ENCODE measurements at places on chromosomes 6 and 20.
A peak's percentile ranks its signal among the peaks of the same experiment; 100 is the strongest.

DNA sequence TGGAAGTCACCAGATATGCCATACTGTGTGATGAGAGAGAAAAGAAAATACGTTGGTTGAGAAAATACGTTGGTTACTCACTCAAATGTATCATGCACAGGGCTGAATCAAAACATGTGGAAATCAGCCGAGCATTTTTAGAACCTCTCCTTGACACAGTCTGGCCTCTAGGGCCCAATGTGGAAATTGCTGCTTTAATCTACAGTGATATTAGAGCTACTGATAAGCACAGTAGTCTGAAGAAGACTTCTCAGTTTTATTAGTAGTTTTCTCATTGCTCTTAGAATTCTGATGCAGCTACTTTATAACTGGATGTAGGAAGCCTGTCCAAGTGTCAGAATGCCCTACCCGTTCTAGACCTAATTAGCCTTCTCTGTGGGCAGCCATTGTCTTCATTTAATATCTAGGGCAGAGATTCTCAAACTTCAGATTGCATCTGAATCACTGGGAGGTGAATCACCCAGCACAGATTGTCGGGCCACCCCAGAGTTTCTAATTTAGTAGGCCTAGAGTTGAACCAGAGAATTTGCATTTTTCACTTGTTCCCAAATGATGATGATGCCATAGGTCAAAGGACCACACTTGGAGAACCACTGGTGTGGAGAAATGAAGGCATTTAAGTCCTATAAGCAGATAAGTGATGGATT is 229.1 kb downstream of the PLCB1 start:
- H3K27me3 ChIP-seq, result no peaks in the 10 kb centered on the region
- no peak for DNase-seq
- H3K27ac ChIP-seq, result no peak overlapping the region

DNA sequence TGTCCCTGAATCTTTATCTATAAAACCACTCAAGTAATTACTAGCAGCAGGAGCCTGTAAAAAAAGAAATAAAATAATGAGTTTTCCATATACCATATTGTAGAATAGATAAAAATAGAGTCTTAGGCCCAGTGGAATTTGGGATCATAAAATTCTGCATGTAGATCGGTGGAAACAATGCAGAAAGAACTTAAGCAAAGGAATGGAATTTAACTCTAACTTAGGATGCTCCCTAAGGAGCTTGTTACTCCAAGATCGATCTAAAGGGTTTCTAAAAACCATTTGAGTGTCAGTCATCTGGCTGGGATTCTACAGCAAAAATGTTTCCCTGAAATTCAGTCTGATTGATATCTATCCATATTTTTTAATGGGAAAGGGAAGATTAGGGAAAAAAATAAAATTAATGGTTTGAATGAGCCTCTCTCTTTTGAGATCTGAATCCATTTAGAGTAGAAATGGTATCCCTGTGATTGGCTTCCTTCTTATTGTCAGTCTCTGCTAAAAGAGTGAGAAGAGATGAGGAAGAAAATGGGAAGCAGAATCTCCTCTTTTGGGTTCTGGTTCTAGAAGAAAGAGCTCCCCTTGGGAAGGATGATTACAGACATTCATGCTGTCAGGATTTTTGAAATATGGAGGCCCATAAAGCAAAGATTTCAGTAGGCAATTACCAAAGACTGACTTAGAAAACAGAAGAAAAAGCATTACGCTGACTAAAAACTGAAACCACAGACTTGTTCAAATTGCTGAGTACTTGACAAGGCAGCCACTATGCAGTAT is 564.3 kb upstream of the MARCKS start:
- no peaks in the 10 kb centered on the region for H3K36me3 ChIP-seq
- no peak overlapping the region for H3K4me3 ChIP-seq
- H3K27me3 ChIP-seq, result no peaks in the 10 kb centered on the region
- H3K27ac ChIP-seq, result no peak overlapping the region
- DNase-seq, result no peak

DNA sequence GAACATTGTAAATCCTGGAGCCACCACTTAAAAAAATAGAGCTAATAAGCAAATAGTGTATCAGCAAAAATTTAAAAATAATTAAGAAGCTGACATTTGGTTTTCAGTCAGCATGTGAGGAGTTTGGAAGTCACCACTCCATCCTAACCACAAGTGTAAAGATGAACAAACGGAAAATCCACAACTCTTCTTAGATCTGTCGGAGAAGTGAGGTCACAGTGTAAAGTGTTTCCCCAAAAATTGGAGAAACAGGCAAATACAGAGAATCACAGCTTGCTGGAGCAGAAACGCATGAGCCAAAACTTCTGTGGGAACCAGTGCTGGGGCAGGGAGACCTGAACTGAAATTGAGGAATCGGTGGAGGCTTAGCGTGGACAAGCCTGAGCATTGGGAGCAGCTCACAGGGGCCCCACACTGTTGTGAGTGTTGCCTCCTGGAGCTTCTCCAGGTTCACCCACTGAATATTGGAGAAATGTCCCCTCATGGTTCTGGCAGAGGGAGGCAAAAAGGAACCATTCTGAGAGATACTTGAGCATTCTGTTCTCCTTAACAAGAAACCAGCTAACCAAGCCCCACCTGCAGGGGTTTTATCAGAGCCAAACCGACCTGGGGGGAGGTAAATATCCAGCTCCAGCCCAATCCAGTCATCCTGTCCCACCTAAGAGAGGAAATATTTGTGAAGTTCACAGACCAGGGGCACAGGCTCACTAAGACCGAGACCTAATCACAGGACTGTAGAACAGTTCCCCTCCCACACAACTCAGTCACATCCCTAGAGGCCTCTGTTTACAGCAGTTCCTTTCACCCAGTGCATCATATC is 192.0 kb downstream of the ERMARD start:
- no peak for DNase-seq
- no peaks in the 10 kb centered on the region for H3K36me3 ChIP-seq
- no peaks in the 10 kb centered on the region for H3K4me1 ChIP-seq
- no peak overlapping the region for H3K4me3 ChIP-seq
- H3K27me3 ChIP-seq, result no peaks in the 10 kb centered on the region

- no peaks in the 10 kb centered on the region for H3K27me3 ChIP-seq
- H3K4me1 ChIP-seq, result peaks cover 13% of the 10 kb centered on the region
- no peak for DNase-seq
- H3K36me3 ChIP-seq, result no peaks in the 10 kb centered on the region
Measured at GRCh38 chr20:34585019-34585418, 26.5 kb downstream of the MAP1LC3A start.

GRCh38 chr6:129691709-129692108 is 18.3 kb downstream of the ARHGAP18 start:
- H3K36me3 ChIP-seq, result no peaks in the 10 kb centered on the region
- H3K4me1 ChIP-seq, result no peaks in the 10 kb centered on the region
- no peak for DNase-seq
- no peak overlapping the region for H3K4me3 ChIP-seq

DNA sequence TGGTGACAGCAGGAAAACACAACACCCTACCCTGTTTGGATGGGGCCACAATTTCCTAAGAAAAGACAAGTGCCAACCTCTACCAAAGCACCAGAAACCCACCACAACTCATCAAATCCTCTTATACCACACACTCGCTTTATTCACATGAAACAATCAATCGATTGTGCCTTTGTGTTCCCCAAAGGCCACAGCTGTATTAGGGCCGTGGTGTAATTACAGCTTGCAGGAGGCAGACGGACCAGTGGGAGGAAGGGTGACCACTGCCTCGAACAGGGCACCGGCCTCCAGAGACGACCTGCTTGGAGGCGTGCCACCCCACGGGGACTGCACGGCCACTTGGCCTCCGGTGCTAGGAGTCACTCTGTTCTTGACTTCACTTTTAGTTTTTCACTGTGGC is 264.1 kb downstream of the FOXC1 start:
- H3K27ac ChIP-seq, result no peak overlapping the region
- no peak overlapping the region for H3K4me3 ChIP-seq
- no peaks in the 10 kb centered on the region for H3K36me3 ChIP-seq
- peaks cover 34% of the 10 kb centered on the region for H3K27me3 ChIP-seq
- DNase-seq, result no peak

DNA sequence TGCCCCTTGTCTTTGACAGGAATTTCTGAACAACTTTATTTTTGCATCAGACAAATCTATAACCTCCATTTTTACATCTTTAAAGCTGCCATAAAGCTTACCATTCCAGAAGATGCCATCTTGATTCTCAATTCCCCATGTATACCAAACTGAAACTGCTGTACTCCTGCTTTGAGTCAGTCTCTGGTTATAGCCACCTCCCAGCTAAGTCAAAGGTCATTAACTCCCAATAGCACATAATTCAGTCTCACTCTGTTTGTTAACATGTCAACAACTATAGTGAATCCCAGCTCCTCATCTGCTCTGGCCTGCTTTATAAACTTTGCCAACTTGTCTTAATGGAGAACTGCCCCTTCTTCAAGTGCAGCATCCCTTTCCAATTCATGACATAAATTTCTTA is 343.6 kb downstream of the FRK start:
- H3K4me1 ChIP-seq, result no peaks in the 10 kb centered on the region
- H3K4me3 ChIP-seq, result no peak overlapping the region
- no peaks in the 10 kb centered on the region for H3K36me3 ChIP-seq
- DNase-seq, result no peak

GRCh38 chr20:17934141-17934862 is 34.3 kb downstream of the SNX5 start:
- H3K27me3 ChIP-seq, result no peaks in the 10 kb centered on the region
- no peak overlapping the region for H3K27ac ChIP-seq
- no peak overlapping the region for H3K4me3 ChIP-seq
- no peaks in the 10 kb centered on the region for H3K36me3 ChIP-seq
- peak; percentile 64 for DNase-seq
- peaks cover 37% of the 10 kb centered on the region for H3K4me1 ChIP-seq

GRCh38 chr6:170080169-170080827 is 210.6 kb downstream of the DLL1 start:
- H3K27ac ChIP-seq, result no peak overlapping the region
- H3K4me3 ChIP-seq, result no peak overlapping the region
- no peak for DNase-seq
- no peaks in the 10 kb centered on the region for H3K4me1 ChIP-seq

DNA sequence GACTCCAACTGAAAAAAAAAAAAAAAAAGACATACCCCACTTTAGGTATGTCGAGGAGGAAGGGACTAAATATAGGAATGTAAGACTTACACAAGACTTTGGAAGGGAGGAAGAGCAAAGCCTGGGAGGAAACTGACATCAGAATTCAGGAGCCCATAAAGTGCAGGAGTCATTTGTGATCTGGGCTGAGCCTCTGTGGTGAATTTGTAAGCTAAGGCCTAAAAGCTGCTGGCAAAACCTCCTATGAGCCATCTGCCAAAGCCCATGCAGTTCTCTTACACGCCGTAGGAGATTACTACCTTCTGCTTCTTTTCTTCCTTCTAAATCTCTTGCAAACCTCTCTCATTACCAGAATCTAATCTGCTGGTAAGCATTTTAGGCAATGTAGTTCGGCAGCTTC is 52.0 kb upstream of the THEMIS start:
- H3K27ac ChIP-seq, result no peak overlapping the region
- DNase-seq, result no peak
- no peak overlapping the region for H3K4me3 ChIP-seq
- no peaks in the 10 kb centered on the region for H3K36me3 ChIP-seq
- H3K4me1 ChIP-seq, result no peaks in the 10 kb centered on the region

DNA sequence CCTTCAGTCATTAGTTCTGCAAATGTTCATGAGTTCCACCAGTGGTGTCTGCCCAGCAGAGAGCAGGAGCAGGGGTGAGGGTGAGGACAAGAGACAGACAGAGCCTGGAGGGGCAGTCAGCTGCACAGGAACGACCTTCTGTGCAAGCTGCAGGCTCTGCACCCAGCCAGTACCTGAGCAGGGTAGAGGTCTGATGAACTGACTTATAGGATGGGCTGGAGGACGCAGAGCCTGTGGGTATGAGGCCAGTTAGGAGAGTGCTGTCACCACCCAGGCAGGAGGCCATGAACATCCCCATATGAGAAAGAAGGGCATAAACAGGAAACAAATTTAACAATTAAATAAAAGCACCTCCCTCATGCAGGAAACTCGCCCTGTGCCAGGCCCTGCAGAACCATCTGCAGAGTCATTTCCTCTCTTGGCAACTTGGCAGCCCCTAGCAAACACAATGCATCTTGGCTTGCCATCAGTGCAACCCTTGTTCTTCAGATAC is 17.9 kb downstream of the C6orf15 start:
- no peak overlapping the region for H3K27ac ChIP-seq
- H3K4me1 ChIP-seq, result no peaks in the 10 kb centered on the region
- no peaks in the 10 kb centered on the region for H3K27me3 ChIP-seq

DNA sequence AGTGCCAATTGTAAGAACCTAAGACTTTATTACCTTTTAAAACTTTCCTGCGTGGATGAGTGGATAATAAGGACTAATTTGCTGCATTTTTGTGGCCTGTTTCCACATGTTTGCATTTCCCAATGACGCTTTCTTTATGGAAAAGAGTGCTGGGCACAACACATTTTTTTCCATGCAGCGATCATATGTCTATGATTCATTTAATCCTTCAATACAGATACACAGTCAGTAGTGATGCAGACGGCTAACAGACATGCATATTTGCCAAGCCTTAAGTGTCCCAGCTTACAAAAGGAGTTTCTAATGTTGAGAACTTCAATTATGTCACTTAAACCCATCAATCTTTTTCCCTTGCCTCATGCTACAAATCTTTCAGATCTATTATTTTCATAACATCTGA is 239.8 kb upstream of the PREP start:
- DNase-seq, result no peak
- H3K36me3 ChIP-seq, result no peaks in the 10 kb centered on the region
- no peak overlapping the region for H3K27ac ChIP-seq
- no peak overlapping the region for H3K4me3 ChIP-seq
- no peaks in the 10 kb centered on the region for H3K4me1 ChIP-seq

DNA sequence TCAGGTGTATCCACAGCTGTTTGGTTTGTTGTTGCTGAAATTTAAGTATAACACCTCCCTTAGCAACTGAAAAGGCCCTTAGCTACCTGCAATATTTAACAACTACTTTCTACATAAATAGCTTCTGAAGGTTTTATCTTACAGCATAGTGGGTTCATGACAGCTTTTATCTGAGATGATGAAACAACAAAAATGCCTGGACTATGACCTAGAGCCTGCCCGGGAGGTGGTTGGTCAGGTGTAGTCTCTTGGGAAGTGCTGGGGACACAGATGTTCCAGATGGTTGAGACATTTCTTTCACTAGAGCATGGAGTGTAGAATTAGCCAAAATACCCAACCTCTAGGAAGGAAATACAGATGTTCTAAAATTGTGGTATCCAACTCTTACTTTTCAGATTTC is 705.4 kb downstream of the MAFB start:
- peaks cover 45% of the 10 kb centered on the region for H3K4me1 ChIP-seq
- no peaks in the 10 kb centered on the region for H3K36me3 ChIP-seq
- DNase-seq, result no peak
- H3K27ac ChIP-seq, result no peak overlapping the region
- H3K4me3 ChIP-seq, result no peak overlapping the region

All from cardiac muscle cell (in vitro differentiated cells and primary cell).